ENCODE measurements at places on chromosomes 5 and 9.

DNA sequence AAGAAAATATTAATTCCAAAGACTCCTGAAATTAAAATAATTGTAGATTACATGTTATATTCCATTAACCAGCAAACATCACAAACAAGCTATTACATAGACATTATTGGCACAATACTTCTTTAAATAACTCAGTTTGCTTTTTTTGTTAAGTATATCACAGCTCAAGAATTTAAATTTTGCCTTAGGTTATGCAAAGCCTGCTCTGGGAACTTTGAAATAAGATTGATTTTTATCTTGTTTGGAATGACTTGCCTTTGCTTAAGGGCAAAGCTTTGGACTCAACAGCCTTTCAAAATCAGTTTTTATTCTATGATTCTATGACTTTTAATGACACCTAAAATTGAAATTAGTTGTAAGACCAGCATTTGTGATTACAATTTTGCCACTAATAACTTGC is 78.2 kb downstream of the ALDH7A1 start:
- peak; percentile 39 for DNase-seq

DNA sequence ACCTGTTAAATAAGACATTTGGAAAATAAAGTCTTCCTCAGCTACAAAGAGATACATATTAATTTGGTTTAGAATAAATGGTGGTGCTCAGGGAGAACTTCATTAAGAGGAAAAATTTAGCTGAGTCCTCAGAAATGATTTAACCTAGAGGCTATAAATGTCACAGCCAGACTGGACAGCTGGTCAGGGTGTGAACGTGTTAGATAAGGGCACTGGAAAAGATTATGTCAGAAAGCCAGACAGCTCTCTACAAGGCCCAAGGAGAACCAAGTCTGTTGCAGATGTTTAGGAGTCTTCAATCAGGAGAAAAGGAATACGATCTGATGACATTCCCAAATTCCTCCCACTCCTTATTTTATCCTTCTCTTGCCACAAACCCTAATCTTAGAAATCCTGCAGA is 265.2 kb downstream of the MAT2B start:
- DNase-seq, result no peak

- DNase-seq, result no peak
These were observed 8.9 kb downstream of the MTX3 start for GRCh38 chr5:79982136-79982535.

DNA sequence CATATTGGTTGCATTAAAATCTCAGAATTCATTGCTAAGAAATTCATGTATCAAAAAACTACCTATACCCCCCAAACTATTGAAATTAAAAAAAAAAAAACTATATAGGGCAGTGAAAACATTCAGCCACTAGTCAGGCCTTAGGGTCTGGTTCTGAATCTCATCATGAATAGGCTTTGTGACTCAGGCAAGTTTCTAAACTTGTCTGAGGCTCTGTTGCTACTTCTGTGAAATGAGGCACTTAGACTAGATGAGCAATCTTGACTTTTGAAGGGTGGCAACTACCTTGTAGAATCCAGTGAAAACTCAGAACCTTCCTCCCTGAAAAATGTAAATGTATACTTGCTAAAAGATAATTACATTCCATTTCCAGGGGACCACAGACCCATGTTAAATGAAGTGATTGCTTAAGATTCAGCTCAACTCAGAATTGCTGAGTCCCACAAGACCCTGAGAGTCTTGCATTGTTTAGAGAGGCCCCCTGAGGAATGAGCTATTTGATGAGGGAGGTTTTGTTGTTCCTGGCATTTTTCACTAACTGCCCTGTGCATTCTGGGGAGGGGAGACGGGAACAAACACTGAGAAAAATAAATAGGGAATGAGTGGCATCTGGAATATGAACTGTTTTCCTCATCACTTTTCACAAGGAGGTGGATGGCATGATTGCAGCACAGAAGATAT is 29.5 kb downstream of the RAI14 start:
- peak; percentile 92 for DNase-seq

DNA sequence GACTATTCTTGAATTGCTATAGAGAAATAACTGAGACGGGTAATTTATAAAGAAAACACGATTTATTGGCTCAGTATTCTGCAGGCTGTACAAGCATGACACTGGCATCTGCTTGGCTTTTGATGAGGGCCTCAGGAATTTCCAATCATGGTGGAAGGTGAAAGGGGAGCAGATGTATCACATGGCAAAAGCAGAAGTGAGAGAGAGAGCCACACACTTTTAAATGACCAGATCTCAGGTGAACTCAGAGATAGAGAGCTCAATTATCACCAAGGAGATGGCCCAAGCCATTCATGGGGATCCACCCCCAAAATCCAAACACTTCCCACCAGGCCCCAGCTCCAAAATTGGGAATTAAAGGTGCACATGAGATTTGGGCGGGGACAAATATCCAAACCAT is 15.3 kb downstream of the GABRA1 start:
- no peak for DNase-seq
